Cerebellar nuclear complex (tissue), 1 donor: ENCODE measurements at places on chromosomes 2 and 18.

GRCh38 chr2:39437522-39438296 is 624 bp upstream of the MAP4K3 start:
- no peak for DNase-seq

- DNase-seq = no peak
Measured at GRCh38 chr2:9191041-9191481, 15.6 kb upstream of the ASAP2 start.

DNA sequence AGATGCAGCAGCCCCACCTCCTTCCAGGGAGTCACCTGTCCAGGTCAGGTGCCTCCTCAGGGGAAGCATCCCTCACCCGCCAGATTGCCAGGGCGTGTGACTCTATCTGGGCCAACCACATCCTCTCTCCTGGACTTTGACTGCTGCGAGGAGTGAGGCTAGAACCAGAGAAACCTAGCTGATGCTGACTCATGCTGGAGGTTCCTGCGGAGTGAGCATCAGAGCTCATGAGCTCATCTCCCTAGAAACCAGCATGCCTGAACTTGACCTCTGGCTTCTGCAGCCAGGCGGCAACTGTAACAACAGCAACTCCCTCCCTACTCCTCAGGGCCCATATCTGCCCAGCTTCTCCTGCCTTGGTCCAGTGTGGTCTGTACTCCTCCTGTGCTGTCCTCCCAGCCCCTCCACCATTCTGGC is 28.3 kb upstream of the NT5DC4 start:
- no peak for DNase-seq

GRCh38 chr18:9697121-9697520 is 11.0 kb upstream of the RAB31 start:
- no peak for DNase-seq

DNA sequence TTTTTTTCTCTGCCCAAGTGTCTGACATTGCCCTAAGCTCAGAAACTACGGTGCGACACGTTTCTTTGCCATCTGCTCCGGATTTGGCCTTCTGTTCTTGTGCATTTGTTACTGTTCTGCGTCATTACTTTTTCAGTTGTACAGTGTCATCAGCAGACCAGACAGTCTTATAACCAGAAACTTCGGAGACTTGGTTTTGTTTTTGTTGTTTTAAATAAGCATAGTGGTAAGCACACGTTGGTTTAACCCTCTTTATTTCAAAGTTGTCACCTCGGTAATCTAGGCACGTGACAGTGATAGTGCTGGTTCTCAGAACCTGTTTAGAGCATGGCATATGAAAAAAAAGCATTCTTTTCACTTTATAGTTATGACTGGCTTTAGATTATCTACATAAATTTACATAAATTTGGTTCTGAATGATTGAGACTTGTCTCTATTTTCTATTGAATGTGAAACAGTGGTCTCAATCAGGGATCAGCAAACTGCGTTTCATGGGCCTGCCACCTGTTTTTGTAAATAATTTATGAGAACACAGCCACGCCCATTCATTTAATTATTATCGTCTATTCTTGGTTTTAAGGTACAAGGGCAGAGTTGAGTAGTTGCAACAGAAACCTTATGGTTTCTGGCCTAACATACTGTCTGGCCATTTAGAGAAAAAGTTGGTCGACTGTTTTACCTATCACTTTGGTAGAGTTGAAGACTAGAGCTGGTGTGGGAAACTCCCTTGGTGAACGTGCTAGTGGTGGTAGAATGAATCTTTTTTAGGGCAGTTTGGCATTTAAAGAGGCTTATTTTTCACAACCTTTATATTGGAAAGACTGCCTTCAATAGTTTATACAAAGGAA is 106.5 kb downstream of the ZNF532 start:
- DNase-seq = no peak

DNA sequence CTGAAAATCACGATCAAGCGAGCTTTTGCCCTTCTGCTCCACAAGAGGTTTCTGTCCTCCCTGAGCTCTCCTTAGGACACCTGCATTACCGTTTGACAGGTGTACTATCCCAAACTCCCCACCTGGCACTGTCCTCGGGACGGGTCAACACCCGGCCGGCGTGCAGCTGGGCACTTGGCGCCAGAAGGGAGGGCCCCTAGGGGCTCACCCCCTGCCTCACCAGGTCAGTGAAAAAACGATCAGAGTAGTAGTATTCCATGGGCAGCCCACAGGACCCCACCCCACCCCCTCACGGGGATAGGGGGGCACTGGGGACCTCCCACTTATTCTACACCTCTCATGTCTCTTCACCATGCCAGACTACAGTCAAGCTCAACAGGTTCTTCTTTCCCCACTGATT is 117.6 kb upstream of the ANKRD30BL start:
- DNase-seq = no peak

GRCh38 chr2:239252801-239253200 is 148.0 kb downstream of the HDAC4 start:
- no peak for DNase-seq

GRCh38 chr2:237361194-237362004 is 52.6 kb downstream of the COL6A3 start:
- DNase-seq = no peak
